Testis (tissue), 5 donors: ENCODE measurements at places on chromosomes 1 and 21.

DNA sequence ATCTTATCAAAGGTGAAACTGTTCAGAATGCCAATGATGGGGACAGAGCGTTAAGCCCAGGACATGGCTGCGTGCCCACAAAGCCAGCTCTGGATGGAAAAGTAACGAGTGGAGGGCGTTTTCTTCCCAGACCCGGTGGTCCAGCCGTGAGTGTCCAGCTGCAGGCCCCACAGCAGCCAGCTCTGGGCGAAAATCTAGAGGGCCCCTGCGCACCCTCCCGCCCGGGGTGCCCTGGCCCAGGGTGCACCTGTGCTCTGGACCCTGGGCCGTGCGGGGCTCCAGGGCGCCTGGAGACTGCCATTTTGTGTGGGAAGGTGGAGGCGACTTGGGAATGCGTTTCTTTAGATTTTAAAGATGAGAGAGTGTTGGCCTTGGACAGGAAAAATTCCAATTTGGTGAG lies 58.8 kb downstream of the SKI start:
- DNase-seq: no peak

DNA sequence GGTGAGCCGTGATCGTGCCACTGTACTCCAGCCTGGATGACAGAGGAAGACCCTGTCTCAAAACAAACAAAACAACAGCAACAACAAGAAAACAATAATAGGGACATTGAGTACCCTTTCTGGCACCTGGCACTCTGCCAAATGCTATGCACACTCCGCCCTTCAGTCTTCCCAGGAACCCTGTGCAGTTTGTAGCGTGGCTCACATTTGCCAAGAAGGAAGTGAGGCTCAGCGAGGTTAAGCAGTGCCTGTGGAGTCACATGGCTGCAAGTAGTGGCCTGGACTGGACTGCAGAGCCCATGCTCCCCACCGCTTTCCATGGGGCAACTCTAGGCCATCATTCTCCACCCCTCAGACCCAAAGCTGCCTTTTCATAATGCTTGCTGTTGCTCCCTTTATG lies 5.3 kb upstream of the EVA1B start:
- peak; percentile 47 for DNase-seq

- no peak for DNase-seq
These were observed 16.9 kb upstream of the VANGL1 start for GRCh38 chr1:115624859-115625258.

DNA sequence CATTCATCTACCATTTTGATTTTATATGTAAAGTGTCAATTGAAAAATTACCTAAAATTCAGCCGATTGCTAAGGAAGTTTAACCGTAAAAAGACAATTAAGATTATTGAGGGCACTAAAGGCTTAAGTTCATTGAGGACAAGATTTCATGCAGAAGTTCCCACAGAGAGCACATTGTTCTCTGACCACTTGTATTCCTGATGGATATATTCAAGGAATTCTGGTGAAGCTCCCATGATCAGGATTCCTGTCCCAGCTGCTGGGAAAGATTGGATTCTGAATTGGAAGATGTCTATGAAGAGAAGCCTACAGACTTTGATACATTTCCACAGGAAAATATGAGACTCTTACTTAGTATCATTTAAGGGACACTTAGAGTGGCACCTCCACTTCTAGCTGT lies 209.2 kb upstream of the KCTD3 start:
- DNase-seq: no peak

DNA sequence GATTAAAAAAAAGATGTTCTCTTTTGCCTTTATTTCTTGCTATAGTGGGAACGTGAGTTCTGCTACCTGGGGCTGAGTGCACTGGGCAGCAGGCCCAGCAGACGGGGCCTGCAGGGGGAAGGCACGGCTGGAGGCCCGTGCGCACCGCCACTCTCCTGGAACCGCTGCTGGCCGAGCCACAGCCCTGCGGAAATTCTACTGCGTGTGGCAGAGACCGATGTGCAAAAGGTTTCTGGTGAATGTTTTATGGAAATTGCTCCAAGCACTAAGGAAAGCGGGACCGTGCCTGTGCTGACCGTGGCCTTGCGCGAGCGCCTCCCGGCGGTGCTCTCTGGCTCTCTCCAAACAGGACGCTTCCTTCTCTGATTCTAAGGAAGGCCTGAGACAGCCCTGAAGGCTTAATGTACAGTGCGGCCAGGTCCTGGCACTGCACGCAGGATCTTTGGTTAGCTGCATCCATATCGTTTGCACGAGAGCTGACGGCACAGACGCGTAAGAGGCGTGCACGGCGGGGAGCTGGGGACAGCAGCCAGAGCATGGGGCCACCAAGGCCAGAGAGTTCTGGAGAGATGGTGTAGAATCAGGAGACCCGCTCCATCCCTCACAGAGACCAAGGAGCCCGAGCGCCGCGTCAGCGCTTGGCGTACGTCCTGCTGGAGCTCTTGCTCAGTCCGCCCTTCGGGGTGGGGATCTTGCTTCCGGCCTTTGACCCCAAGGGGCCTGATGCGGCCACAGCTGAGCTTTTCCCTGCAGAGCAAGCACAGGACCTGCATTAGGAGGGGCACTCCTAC lies 18.7 kb upstream of the LRRC47 start:
- DNase-seq: no peak

GRCh38 chr1:33328817-33329216 lies 7.9 kb upstream of the A3GALT2 start:
- no peak for DNase-seq

- DNase-seq: no peak
These were observed 221.7 kb downstream of the COL11A1 start for GRCh38 chr1:102886638-102887037.

- DNase-seq: no peak
These were observed 6.8 kb downstream of the HCRTR1 start for GRCh38 chr1:31624309-31624708.

GRCh38 chr1:22117238-22117637 lies 25.7 kb downstream of the WNT4 start:
- no peak for DNase-seq

- DNase-seq: no peak
These were observed 2.7 kb downstream of the PLEKHG5 start for GRCh38 chr1:6488602-6489382.

- no peak for DNase-seq
These were observed 3.4 kb downstream of the LRRC71 start for GRCh38 chr1:156923670-156924477.

DNA sequence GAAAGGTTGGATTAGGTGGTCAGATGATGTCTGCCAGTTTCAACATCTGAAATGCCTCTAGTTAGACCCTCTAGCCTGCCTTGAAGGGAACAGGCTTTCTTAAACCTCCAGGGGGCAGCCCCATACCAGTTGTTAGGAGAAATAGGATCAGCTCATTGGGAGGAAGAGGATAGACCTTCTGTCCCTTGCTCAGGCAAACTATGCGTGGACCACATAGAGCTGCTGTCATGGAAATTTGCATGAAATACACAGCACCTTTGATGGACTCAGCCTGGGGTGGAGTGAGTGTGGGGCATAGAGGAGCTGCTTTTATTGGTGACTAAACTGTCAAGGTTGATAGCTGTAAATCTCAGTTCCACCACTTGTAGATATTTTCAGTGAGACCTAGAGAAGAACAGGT lies 38.4 kb upstream of the SPAG17 start:
- peak; percentile 17 for DNase-seq
